Fibroblast of mammary gland (primary cell): ENCODE measurements at places on chromosomes 16 and 17.
A peak's percentile ranks its signal among the peaks of the same experiment; 100 is the strongest.

GRCh38 chr16:29909391-29909790 lies 9.1 kb downstream of the ASPHD1 start:
- peak; percentile 87 for DNase-seq

- peak; percentile 59 for DNase-seq
These were observed 147.0 kb downstream of the HS3ST4 start for GRCh38 chr16:25838724-25839186.

- DNase-seq = no peak
These were observed 46.3 kb downstream of the ABCC12 start for GRCh38 chr16:48109475-48109874.

DNA sequence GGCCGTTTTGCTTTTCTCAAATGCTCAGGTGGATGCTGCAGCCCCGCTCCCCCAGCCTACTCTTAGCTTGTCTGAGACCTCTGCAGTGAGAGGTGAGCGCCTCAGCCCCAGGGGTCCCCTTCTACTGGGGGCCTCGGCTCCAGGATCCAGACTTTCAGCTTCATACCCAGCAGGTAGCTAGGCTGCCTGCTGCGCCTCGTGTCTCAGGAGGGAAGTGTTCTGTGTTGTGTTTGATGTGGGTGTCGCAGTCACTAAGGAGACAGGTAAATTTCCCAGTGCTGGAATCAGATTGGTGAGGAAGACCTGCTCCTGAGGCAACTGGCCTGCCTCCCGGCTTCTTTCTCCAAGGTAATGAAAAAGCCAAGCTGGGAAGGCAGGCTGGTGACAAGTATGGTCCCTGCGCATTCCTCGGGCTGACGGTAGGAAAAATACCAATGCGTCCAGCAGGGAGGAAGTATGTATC lies 604.0 kb upstream of the SALL1 start:
- no peak for DNase-seq

GRCh38 chr17:10737168-10737622 lies 7.4 kb upstream of the TMEM220 start:
- peak; percentile 66 for DNase-seq

GRCh38 chr17:20267459-20267842 lies 199.9 kb downstream of the LGALS9B start:
- no peak for DNase-seq

- DNase-seq = no peak
These were observed 7.7 kb upstream of the ZG16 start for GRCh38 chr16:29770250-29770929.

DNA sequence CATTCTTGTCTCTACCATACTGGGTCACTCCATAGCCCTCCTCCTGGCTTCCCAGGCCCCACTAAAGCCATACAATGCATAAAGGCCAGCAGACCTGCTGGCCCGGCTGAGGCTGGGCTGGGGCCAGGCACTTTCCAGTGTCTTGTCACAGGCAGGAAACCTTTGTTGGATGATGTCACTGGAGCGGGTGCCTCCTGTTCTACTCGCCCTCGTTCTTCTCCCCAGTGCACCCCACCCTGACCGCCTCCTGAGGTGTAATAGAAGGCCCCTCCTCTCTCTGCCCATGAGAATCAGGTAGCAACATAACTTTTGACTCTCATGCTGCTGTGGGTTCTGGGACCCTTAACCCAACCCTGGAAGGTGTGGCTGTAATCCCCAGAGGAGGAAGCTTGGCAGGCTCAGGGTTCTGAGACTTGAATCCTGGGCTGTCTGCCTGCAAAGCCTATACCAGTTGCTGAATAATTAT lies 54.2 kb upstream of the IL34 start:
- no peak for DNase-seq

DNA sequence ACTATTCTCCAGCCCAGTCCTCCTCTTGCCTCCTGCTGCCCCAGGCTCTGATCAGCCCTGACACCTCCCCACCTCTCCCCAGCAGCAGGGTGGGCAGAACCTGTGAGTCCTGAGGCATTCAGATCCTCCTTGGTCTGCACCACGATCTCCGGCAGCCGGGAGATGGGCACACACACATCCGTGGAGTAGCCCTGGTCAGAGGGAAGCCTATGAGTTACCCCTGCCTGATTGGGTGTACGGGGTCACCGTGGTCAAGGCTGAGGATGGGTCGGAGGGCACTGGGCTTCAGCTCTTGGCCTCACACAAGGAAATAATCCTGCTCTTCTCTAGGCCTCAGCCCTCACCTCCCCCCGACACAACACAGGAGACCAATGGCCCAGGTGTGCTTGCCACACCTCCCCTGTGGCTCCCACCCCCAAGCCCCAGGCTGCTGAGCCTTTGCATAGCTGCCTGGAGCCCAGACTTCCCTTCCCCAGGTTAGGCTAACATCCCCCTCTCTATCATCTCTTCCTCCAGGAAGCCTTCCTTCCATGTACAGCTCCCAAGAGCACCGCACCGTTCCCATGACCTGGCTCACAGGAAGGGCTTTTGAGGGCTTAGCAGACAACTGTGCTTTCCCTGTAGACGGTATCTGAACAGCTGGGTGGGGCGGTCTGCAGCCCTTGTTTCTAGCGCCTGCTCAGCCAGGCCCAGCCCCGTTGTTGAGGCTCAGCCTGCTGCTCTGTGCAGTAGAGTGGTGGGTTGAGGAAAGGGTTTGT lies 3.7 kb downstream of the LDHD start:
- no peak for DNase-seq

- peak; percentile 22 for DNase-seq
These were observed 41.2 kb downstream of the NFATC3 start for GRCh38 chr16:68126395-68126794.

GRCh38 chr17:7579001-7579833 lies at the start of gene CD68:
Gene CD68, plus strand, starts transcription at chr17:7579638. Its CDS starts 40 bp downstream, at chr17:7579678.
- peak; percentile 98 for DNase-seq

- DNase-seq = no peak
These were observed 49.8 kb downstream of the SHISA6 start for GRCh38 chr17:11290814-11291213.

GRCh38 chr17:9023392-9024218 lies 2.3 kb downstream of the NTN1 start:
- no peak for DNase-seq

DNA sequence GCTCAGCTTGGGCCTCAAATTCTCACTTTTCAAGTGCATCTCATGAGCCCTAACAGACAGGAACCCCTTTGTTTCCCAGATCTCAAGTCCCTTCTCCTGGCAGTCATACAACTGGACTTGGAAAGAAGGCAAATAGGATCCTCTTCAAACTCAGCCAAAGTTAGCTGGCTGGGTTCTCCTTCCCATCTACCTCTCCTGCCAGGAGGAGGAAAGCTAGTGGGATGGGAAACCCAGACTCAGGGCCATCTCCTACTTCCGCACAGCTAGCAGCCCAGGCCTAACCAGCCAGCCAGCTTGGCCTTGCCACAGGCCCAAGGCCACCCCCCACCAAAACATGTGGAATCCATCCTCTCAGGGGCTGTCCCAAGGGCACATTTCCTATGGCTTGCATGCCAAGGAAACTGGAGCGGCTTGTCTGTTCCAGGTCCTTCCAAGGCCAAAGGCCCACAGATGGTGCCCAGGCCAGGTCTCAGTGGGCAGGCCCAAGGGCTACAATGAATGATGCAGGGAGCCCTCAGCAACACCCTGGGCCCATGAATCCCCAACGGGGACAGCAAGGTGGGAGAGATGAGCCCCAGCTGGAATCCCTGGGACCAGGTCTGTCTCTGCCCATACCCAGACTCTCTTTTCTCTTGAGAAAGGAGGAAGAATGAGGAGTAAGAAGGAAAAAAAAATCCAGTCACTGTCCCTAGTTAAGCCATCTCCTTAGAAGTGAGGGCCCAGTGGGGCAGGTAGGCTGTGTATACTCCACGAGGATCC lies 1.7 kb downstream of the SMARCD2 start:
- peak; percentile 41 for DNase-seq

GRCh38 chr17:75571885-75572215 lies 15.8 kb upstream of the MYO15B start:
- no peak for DNase-seq

GRCh38 chr17:68771867-68772515 lies 170.8 kb upstream of the FAM20A start:
- peak; percentile 85 for DNase-seq

DNA sequence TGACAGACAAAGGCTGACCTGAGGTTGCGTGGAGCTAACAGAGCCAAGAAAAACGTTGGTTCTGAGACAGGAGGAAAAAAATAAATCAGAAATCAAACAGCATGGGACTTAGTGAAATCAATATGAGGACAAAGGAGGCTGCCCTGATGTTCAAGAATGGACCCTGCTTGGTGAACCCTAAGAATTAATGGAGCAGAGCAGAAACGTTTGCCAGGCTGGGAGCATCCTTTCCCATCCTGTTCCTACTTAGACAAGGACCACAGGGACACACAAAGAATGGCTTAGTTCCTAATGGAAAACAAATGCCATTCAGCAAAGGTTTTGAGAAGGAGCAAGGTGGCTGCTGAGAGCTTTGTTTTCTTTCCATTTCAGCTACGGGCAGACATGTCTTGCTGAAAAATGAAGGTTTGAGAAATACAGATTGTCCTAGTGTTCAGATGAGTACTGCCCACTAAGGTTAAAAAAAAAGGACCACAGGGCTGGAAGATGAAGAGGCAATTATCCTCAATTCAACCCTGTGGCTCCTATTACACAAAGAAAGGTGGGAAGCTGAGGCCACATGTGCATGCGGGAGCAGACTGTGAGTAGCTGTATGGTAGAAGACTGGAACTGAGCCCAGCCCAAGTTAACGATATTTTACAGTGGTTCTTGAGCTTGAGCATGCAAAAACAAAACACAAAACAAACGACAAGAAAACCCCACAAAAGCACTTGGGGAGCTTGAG lies 230.1 kb downstream of the SLC39A11 start:
- DNase-seq = no peak

DNA sequence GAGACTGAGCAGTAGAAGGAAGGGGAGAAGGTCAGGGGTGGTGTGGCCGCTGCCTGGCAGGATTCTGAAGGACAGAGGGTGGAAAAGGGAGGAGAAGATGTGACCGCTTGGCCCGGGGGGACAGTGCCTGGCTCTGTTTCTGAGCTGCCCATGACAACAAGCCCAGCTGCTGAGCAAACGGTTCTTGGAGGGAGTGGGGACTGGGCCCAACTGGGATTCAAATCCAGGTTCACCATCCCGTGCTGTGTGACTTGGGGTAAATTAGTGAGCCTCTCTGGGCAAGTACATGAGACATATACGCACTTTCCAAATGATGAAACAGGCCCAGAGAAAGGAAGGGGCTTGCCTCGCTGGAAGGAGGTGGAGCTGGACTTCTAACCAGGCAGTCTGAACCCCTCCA lies 23.3 kb downstream of the SEC14L5 start:
- no peak for DNase-seq

- DNase-seq = no peak
These were observed at the start of gene AANAT for GRCh38 chr17:76467366-76467765. Gene AANAT, plus strand, starts transcription at chr17:76467603. Its CDS starts 1,144 bp downstream, at chr17:76468747.

GRCh38 chr16:14462811-14463210 lies 167.2 kb downstream of the PARN start:
- DNase-seq = peak; percentile 88

DNA sequence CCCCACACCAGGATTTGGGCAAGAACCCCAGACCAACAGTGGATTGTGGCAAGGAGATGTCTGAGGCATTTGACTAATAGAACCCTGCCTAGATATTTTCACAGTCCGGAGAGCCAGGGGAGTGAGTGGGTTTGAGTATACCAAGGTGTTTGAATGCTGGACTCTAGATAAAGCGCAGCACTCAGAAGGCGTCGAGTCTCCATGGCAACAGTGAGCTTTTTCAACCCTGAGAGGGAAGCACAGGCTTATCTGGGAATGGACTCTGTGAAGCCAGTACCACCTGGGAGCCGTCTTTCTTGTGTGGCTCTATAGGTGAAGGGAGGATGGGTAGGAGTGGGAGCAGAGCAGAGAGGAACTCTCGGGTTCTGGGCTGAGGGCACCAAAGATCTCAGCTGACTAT lies 147.0 kb downstream of the SHISA6 start:
- no peak for DNase-seq

GRCh38 chr17:64378890-64379354 lies 11.7 kb downstream of the PECAM1 start:
- peak; percentile 48 for DNase-seq

GRCh38 chr17:41544491-41544892 lies 16.4 kb upstream of the KRT19 start:
- no peak for DNase-seq

DNA sequence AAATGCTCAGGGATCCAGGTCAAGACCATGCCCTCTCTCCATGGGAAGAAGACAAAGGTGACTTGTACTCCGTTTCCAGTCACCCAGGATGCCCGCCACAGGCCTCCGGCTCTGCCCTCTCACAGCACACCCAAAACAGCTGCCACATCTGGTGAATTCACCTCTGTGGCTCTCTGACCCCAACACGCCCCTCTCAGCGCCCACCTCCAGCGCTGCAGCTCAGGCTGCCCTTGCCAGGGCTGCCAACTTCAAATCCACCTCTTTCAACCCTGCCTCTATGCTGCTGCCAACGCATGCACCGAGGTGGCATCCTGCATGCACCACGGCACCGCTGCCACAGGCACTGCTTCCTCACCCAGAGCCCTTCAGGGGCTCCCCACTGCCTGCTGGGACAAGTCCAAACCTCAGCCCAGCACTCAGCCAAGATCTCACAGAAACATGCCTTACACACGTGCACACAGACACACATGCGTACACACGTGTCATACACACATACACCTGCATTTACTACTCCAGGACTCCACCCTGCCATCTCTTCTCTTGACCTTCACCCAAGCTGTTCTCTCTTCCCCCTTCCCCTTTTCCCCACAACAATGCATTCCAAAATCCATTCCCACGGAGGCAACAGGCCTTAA lies 7.5 kb downstream of the HID1 start:
- DNase-seq = no peak

GRCh38 chr16:30787613-30788378 lies 791 bp upstream of the ZNF629 start:
- DNase-seq = no peak

GRCh38 chr17:4502466-4503154 lies 3.9 kb downstream of the SPNS2 start:
- no peak for DNase-seq

DNA sequence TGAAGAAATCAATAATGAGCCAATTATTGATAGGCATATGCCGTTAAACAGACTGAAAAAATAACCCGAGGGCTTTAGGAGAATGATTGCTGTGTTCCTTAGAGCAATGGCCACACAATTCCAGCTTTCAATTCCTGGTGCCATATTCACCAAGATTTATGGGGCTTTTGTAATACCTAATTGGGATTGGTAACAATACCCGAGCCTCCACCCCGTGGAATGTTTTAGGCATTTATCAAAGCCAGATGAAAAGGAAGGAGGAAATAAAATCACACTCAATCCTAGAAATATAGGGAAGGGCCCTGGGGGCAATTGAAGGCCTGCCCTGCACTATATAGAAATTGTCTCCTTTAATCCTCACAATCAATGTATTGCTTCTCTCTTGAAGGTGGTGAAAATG lies 42.1 kb upstream of the MLYCD start:
- DNase-seq = no peak

DNA sequence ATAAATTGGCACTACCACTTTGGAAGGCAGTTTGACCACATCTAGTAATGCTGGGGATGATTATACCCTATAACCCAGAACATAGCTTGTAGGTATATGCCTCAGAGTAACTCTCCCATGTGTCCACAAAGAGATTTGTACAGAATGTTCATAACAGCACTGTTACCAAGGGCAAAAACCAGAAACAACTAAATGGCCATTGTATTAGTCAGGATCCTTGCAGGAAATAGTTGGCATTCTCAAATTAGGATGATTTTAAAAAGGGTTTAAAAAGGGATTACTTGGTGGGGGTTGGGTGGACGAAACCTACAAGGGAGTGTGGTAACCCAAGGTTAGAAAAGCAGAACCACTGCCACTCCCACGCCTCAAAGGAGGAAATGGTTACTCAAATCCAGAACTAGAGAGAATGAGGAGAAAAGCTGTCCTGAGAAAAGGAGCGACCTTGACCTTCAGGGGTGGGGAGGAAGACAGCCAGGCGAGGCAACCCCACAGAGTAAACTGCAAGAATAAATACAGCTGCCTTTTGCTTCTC lies 2.1 kb downstream of the CPPED1 start:
- DNase-seq = peak; percentile 80
